ENCODE measurements at places on chromosomes 7 and 10.

DNA sequence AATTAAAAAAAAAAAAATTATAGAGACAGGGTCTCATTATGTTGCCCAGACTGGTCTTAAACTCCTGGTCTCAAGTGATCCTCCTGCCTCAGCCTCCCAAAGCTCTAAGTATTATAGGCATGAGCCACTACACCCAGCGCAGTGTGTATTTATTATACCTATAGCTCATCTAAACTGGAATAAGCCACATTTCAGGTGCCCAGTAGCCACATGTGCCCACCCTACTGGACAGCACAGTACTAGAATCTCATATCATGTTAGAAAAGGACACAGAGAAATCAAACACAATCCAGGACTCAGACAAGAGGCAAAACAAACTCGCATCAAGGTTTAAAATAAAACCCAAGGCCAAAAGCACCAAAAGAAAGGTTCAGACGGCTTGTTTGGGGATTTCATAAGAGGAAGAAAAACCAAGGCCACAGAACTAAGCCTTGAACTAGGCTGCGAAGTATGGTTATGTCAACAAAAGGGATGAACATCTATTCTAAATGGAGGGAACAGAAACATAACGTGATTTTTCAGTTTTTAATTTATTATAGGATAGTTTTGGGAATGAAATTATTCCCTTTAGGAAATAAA is 32.3 kb downstream of the SLC16A9 start:
- DNase-seq: no peak

GRCh38 chr7:151819866-151820265 is 57.0 kb downstream of the PRKAG2 start:
- DNase-seq: no peak

DNA sequence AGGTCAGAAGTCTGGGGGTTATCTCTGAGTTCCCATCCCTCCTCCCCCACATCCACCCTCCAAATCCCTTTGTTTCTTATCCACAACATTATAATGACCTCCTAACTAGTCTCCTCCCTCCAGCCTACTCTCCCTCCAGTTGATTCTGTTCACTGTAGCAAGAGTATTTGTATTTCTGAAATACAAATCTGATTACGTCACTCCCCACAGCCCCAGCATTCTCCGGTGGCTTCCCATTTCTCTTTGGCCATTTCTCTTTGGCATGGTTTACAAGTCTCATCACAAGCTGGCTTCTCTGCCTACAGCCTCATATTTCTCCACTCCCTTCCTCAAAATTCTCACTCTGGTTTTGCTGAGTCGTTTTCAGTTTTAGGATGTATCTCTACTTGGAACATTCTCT is 24.6 kb upstream of the MRPS33 start:
- DNase-seq: no peak

GRCh38 chr7:134662871-134663205 is 16.2 kb downstream of the BPGM start:
- no peak for DNase-seq

- no peak for DNase-seq
These were observed 22.5 kb downstream of the LRRC4 start for GRCh38 chr7:128008744-128009143.

DNA sequence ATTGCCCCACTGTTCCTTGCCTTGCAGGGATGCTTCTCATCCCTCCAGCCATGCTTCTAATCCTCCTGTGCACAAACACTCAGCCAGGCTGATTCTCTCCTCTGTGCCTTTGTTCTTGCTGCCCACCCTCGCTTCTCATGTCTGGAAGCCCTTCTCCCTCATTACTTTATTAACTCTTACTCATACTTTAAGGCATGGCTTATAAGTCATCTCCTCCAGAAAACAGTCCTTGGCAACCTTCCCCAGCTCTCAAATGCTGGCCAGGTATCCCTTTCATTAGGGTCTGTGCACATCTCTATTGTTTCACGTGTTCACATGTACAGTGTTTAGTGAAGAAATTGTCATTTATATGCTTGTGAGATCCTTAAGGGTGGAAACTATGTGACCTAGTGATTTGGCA is 62.9 kb downstream of the ITGB8 start:
- no peak for DNase-seq

- DNase-seq: no peak
These were observed at the start of gene CPXM2 for GRCh38 chr10:123891144-123892071. TSS of gene CPXM2 (minus strand) at chr10:123891807. CDS start at chr10:123891659, 148 bp downstream.

- DNase-seq: no peak
These were observed 17.6 kb upstream of the VSIR start for GRCh38 chr10:71790749-71791440.
